ENCODE measurements at places on chromosomes 11 and 22.

GRCh38 chr22:33758961-33759360 is 161.3 kb downstream of the LARGE1 start:
- DNase-seq: no peak

GRCh38 chr11:30717641-30718040 is 131.5 kb upstream of the MPPED2 start:
- no peak for DNase-seq

GRCh38 chr11:108115500-108116140 is 5.7 kb upstream of the ACAT1 start:
- peak; percentile 77 for DNase-seq

DNA sequence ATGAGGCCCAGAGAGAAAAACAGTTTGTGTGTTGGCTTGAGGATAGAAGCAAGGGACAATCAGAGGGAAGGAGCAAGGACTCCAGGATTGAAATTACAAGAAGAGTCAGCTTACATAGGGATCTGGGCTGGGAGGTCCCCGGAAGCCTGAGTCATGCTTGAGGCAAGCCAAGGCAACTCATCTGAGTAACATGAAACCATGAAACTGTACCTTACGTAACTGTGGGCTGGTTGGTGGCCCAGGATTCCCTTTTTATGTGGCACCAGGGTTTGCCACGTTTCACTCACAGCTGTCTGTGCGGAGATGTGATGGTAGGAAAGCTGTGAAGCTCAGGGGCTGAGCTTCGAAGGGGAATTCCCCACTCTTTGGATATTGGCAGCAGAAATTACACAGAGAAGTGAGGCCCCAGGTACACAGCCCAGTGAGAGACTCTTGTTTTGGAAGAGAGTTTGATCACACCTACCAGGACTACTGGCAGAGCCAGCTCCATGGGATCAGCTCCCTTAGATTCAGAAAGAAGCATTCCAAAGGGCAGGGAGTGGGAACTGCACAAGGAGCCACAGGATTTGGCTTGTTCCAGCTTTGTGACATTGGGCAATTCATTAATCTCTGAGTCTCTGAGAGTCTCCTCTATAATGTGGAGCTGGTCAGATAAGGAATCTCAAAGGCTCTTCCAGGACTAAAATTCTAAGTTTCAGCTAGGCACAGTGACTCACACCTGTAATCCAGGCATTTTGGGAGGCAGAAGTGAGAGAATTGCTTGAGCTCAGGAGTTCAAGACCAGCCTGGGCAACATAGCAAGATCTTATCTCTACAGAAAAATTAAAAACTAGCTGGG is 7.8 kb downstream of the SLC5A1 start:
- DNase-seq: no peak

GRCh38 chr11:75497788-75498409 is 27.8 kb downstream of the GDPD5 start:
- DNase-seq: no peak

- no peak for DNase-seq
These were observed 7.6 kb upstream of the POU2AF2 start for GRCh38 chr11:111237926-111238325.

GRCh38 chr11:62715150-62716130 is 8.0 kb downstream of the GNG3 start:
- DNase-seq: no peak

- no peak for DNase-seq
These were observed 846.4 kb downstream of the DLG2 start for GRCh38 chr11:84780689-84781293.

GRCh38 chr22:33350491-33350890 is 292.3 kb upstream of the SYN3 start:
- DNase-seq: no peak

GRCh38 chr22:37141476-37141875 is 8.2 kb downstream of the IL2RB start:
- no peak for DNase-seq

DNA sequence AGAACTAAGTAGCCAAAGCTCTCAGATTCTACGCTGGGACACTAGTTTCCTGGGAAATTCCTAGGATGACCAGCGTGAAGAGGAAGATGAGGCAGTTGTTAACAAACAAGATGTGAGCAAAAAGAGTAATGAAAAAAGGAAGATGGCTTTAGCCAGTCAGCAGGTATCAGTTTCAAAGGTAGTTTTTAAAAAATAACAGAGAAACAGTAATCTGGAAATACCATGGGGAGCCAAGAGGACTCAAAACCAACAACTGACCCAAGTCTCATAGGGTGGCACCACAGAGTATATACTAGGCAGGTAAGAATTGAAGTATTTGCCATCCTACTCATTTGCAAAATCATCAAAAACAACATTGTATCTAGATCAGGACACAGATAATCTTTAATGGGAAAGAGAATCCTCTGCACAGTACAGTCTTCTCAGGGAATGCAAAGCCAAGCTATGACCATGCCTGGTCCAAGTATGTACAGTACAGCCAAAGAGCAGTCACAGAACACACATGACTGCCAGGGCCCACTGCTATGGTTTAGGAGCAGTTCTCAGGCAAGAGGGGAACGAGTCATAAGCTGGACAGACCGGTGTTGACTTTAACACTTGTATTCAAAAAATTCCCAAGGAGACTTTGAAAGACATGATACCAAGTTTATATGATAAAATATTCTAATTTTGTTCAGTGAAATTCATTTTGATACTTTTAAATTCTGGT is 20.6 kb downstream of the MSANTD4 start:
- DNase-seq: no peak

DNA sequence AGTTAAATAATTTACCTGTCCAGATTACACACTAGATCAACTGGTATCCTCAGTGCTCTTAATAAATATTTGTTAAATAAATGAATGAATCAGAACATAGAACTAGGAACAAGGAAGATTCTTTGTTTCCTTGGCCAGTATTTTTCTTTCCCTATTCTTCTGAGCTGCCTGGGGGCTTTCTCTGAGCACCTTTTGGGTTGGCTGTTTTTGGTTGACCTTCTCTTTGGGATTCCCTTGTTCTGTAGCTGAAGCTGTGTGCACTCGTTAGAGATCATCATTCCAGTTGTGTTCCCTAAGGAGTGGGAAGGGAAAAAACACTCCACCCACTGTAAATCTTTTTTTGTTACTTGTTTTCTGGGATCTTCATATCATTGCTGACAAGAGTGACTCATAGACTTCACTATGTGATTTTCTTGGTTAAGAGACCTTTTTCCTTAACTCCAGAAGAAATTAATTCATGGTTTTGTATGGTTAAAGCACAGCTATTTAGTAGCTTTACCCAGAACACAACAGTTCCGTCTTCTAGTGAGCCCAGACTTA is 84.3 kb downstream of the STIM1 start:
- DNase-seq: no peak

DNA sequence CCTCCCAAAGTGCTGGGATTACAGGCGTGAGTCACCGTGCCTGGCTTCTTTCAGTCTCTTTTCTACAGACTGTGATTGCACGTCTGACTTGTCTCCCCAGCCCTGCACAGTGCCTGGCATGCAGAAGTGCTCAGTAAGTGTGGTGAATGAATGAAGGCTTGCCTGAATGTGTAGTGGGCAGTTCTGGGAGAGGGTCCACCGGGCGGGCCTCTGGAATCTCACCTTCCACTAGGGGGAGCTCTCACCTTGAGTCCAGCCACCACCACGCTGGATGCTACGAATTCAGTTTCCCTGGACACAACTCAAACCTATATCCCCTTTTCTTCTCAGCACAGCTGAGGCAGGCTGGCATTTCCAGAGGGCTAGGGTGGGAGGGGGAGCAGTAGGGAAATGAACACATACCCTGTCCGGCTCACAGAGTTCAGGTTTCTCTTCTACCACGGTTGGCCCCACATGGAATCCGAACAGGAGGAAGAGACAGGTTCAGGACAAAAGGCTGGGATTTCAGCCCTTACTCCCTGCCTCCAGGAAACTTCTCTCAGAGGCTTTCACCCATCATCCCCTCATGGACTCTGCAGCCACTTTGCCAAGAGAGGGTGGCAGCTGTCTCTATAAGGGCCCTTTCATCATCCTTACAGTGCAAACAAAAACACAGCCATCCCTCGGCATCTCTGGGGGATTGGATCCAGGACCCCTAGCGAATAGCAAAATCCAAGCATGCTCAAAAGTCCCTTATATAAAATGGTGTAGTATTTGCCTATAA is 86.8 kb downstream of the NECTIN1 start:
- no peak for DNase-seq

GRCh38 chr22:32520612-32521011 is 46.0 kb downstream of the FBXO7 start:
- no peak for DNase-seq

GRCh38 chr11:16440136-16440535 is 83.8 kb upstream of the SOX6 start:
- DNase-seq: no peak

DNA sequence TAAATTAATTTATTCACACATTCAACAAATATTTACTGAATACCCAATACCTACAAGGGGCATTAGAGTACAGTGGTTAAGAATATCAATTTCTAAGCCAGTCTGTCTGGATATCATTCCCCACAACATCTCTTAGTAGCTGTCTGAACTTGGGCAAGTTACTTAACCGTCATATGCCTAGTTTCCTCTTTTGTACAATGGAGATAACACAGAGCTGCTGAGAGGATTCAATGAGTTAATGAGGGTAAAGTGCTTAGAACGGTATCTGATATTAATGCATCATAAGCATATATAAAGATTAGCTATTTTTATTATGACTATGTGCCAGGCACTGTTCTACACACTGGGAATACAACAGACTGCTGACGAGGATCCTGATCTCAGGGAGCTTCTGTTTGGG is 116.4 kb downstream of the APOL5 start:
- DNase-seq: no peak

DNA sequence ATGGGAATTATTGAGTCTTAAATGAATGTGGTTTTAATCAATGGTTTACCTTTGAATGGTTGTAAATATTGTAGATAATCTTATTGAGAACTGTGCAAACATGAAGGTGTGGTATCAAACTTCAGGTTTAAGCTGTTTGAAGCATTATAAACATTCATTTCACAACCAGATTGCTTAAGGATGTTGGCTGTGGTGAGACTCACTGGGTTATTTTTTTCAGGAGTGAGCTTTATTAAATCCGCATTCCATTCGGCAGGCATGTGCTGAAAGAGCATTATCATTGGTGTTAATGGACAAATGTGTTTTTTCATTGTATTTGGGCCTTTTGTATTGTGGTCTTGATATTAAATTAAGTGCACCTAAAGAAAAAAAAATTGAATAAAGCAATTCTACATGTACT is 9.7 kb downstream of the MMP3 start:
- no peak for DNase-seq

DNA sequence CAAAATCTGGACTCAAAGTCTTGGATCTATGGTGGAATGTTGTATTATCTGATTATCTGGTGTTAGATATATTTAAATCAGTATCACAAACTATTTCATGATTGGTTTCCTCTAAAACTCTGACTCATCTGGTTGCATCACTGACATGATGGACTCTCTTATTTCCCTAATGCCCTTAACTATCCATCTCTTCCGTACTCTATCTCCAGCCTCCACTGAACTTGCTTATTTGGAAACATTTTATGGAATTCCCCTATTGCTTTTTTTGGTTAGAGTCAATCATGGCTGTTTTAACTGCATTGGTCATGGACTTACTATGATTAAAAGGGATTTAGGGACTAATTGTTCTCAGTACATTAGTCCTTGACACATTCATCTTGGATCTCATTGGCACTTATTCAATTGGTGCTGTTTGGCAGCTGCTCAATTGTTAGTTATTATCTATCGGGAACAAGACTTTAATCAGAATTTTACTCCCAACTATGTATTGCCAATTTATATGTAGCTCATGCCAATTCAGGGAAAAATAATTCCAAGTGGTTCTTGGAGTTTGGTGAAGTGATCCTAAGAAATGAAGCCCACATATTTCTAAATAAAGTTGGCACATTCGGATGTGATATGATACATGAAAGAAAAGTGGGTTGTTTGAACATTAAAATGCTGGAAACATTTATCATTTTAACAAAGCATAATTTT is 942.0 kb upstream of the CCDC90B start:
- DNase-seq: no peak

- no peak for DNase-seq
These were observed 78.1 kb downstream of the GALNT18 start for GRCh38 chr11:11543656-11544055.

- peak; percentile 57 for DNase-seq
These were observed 1.6 kb downstream of the APOL2 start for GRCh38 chr22:36237462-36238372.

GRCh38 chr22:30502153-30502552 is 3.3 kb downstream of the SEC14L4 start:
- no peak for DNase-seq

GRCh38 chr11:93024369-93024768 is 54.9 kb downstream of the MTNR1B start:
- DNase-seq: no peak

DNA sequence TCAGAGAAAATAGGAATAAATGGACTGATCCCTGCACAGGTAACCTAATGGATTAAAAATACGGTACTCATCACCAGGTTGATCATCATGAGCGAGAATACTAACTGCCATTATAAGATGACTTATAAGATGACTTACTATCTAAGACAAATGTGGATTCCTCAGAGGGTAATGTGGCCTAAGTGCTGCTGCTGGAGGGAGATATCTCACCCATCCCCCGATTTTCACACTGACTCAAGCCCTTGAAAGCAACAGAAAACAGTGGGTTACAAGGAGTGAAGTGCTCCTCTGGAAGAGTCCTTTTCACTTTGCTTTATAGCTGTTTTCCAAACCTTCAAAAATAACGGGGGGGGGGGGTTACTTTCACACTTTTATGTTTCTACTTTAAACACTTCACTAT is 920 bp downstream of the TMEM218 start:
- DNase-seq: no peak

GRCh38 chr11:120134931-120135228 is 3.0 kb downstream of the TRIM29 start:
- DNase-seq: peak; percentile 2

GRCh38 chr11:68036717-68037239 is 2.0 kb upstream of the TCIRG1 start:
- peak; percentile 66 for DNase-seq

DNA sequence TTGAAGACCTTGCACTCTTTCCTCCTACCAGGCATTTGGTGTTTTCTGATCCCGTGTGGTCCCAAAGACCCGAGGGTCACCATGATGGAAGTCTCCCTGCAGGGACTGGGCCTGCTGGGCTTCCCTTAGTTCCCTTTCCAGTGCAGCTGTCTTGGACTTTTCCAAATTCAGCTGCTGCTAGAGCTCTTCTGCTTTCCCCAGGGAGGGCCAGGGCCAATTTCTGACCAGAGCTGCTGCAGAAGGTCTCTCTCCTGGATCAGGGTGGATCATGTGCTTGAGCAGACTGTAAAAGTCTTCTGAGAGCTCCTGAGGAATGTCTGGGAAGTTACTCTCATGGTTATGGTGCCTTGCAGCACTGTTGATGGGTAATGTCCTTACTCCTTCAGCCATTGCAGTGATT is 23.2 kb downstream of the LDLRAD3 start:
- no peak for DNase-seq

DNA sequence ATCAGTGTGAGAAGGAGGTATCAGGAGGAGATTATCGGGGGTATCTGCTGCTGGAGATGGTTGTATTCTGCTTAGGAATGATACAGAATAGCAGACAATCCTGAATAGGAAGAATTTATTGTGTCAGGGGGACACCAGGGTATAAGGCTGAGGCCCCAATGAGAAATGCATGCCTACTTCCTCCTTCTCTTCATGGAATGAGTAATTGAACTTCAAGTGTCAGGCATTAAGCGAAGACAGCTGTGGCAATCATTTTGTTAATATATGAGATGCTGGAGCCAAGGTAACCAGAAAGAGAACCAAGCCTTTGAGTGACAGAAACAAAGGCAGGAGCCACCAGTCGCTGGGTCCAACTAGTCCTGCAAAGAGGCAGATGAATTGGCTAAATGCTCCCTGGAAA is 49.1 kb downstream of the KIRREL3 start:
- no peak for DNase-seq
